ENCODE measurements at places on chromosomes 2 and 18. TPM values are rescaled to one million over a fixed set of nuclear protein-coding genes. Genes with fewer than 3 reads are reported as not detected.

- H3K27me3 ChIP-seq, result no peaks in the 10 kb centered on the region
- H3K4me3 ChIP-seq, result no peak overlapping the region
- H3K36me3 ChIP-seq, result no peaks in the 10 kb centered on the region
- H3K4me1 ChIP-seq, result no peaks in the 10 kb centered on the region
Observed at GRCh38 chr2:211408483-211408891, 852.1 kb downstream of the CPS1 start.

DNA sequence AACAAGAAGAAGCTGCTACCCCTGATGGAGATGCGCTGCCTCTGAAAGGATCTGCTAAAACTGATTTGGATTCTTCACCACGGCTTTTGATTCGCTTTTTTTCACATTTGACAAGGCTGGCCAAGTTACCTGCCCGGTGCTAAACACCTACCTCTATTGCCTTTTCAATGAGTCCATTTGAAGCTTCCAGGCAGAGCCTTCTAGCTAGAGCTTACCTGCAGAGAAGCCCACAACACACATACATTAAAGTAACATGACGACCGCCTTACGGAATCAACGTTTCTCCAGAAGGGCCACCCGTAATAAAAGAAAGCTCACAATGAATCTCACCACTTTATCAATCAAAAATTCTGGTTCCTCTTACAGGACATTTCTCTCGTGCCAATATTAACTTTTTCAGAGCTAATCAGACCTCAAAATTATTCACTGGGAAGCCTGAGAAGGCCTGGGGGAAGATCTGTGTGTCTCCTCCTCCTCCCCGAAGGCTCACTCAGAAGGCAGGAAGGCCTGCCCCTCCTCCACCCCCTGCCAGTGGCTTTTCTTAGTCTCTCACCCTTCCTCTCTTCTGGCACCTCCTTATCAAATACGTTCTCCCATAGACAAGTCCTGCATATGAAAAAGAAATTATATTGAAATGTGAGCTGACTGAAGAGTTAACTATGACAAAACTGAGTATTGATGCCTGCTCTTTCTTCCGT lies 171.0 kb downstream of the DNER start:
- DNase-seq, result no peak
- H3K36me3 ChIP-seq, result no peaks in the 10 kb centered on the region
- no peaks in the 10 kb centered on the region for H3K27me3 ChIP-seq
- H3K27ac ChIP-seq, result no peak overlapping the region
- H3K4me3 ChIP-seq, result no peak overlapping the region
- H3K4me1 ChIP-seq, result no peaks in the 10 kb centered on the region

Gene IL1A
- 0.16 TPM for total RNA-seq

Gene KLHL41
- not detected for total RNA-seq

Gene ST8SIA3
- not detected for total RNA-seq

GRCh38 chr2:129757915-129758783 lies 221.3 kb upstream of the RAB6C start:
- H3K27me3 ChIP-seq, result no peaks in the 10 kb centered on the region
- H3K36me3 ChIP-seq, result no peaks in the 10 kb centered on the region
- no peaks in the 10 kb centered on the region for H3K4me1 ChIP-seq
- DNase-seq, result peak; percentile 21
- H3K4me3 ChIP-seq, result peak overlapping the region; percentile 15

- no peaks in the 10 kb centered on the region for H3K36me3 ChIP-seq
- H3K27ac ChIP-seq, result no peak overlapping the region
- H3K4me1 ChIP-seq, result no peaks in the 10 kb centered on the region
- no peak overlapping the region for H3K4me3 ChIP-seq
- no peaks in the 10 kb centered on the region for H3K27me3 ChIP-seq
- no peak for DNase-seq
Observed at GRCh38 chr2:239904496-239904895, 120.6 kb downstream of the NDUFA10 start.

- H3K27ac ChIP-seq, result peak overlapping the region; percentile 69
- no peaks in the 10 kb centered on the region for H3K36me3 ChIP-seq
- peak; percentile 80 for DNase-seq
- peaks cover 38% of the 10 kb centered on the region for H3K4me1 ChIP-seq
Observed at GRCh38 chr2:36677386-36677785, 19.1 kb upstream of the VIT start.

Gene SP100
- total RNA-seq, result 42.2 TPM

Gene ANKRD53
- total RNA-seq, result not detected

Gene MOB4
- total RNA-seq, result 69.8 TPM

DNA sequence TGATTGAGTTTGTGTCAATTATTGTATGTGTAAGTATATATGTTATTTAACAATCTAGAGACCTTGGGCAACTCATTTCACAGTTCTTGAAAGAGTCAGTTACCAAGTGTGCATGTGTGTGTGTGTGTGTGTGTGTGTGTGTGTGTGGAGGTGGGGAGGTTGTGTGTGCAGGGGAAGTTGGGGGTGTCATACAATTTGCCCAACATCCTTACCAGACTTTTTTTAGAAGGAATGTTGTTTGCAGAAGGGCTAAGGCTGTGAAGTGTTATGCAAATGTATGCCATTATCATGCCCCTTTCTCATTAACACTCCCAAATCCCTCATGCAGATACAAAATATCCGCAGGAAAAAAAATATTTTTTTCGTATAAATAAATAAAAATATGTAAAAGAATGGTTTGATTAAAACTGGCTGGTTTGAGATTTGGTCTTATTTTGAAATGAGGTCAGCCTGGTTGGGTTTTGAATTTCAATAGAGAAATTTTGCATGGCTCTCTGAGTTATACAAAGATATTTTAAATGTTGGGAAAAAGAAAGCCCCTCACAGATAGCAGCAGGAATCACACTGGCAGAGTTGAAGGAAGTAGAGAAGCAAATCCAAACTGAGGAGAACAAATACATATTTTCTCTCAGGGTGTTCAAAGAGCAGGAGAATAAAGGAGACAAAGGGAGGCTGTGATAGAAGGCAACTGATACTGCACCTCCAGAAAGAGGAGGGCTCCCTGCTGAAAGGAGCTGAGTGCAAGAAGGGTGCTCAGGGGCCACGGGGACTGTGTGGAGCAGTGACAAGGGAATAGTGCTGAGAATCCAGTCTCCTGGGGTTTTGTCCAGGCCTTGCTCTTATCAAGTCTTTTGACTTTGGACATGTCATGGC lies 1365.5 kb upstream of the CELF4 start:
- H3K27ac ChIP-seq, result no peak overlapping the region
- no peak overlapping the region for H3K4me3 ChIP-seq
- H3K4me1 ChIP-seq, result no peaks in the 10 kb centered on the region

GRCh38 chr2:236940916-236941520 lies 144.7 kb upstream of the COPS8 start:
- H3K36me3 ChIP-seq, result no peaks in the 10 kb centered on the region
- no peaks in the 10 kb centered on the region for H3K27me3 ChIP-seq
- no peak overlapping the region for H3K27ac ChIP-seq
- DNase-seq, result no peak
- no peaks in the 10 kb centered on the region for H3K4me1 ChIP-seq

- H3K27ac ChIP-seq, result no peak overlapping the region
- no peak overlapping the region for H3K4me3 ChIP-seq
- DNase-seq, result no peak
- H3K4me1 ChIP-seq, result no peaks in the 10 kb centered on the region
Observed at GRCh38 chr2:188279093-188279445, 12.6 kb upstream of the GULP1 start.

Gene GNAL
- total RNA-seq, result 5.5 TPM

Gene KIAA2012
- 0.03 TPM for total RNA-seq

DNA sequence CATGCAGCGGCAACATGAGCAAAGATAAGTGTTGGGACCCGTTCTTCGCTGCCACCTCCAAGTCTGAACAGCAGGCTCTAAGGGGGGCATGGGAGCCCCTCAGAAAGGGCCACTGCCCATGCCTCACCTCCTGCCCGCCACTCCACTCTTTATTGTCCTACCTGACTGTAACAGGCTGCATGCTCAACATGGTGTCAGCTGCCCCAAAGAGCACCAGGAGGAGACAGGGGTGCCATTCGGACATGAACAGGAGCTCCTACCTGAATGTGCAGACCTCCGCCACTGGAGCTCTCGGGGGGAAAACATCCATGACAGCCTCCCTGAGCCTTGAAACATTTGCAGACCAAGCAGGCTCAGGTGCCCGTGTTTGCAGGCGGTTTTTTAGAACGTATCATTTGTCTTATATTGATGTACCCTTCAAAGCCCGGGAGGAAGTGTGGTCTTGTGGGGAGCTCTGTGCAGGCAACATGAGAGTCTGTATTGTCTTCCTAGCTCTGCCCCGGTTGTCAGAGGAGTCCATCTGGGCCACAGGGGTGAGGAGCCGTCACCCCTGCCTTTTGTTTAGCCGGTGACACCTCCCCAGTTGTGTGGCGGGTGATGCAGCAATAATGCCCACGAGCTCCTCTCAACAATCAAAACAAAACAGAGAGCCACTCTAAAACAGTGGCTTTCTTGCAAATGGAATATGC lies 35.1 kb upstream of the CD8A start:
- H3K4me1 ChIP-seq, result no peaks in the 10 kb centered on the region
- H3K36me3 ChIP-seq, result no peaks in the 10 kb centered on the region
- 0 out of 2 replicates have a peak, but pooled peaks cover 5% of the 10 kb centered on the region for H3K27me3 ChIP-seq
- no peak overlapping the region for H3K4me3 ChIP-seq
- no peak overlapping the region for H3K27ac ChIP-seq

Gene SNORC
- 0.32 TPM for total RNA-seq

DNA sequence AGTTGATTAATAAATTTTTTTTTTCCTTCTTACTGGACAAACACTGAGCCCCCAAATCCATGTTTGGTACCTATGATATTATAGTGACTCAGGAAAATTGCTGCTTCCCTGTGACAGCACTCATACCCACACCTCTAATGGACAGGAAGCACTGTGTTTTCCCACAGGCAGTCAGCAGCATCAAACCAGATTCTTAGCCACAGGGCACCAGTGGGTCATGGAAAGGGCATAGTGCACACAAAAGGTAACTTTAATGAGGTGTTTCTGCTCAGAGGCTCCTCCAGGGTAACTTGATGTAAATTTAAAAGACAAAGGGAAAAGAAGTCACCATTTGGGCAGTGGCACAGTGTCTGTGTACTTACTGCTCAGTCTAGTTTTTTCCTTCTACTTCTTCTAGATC lies 34.1 kb downstream of the SERPINB11 start:
- H3K4me1 ChIP-seq, result no peaks in the 10 kb centered on the region
- no peak overlapping the region for H3K4me3 ChIP-seq
- H3K27me3 ChIP-seq, result no peaks in the 10 kb centered on the region

DNA sequence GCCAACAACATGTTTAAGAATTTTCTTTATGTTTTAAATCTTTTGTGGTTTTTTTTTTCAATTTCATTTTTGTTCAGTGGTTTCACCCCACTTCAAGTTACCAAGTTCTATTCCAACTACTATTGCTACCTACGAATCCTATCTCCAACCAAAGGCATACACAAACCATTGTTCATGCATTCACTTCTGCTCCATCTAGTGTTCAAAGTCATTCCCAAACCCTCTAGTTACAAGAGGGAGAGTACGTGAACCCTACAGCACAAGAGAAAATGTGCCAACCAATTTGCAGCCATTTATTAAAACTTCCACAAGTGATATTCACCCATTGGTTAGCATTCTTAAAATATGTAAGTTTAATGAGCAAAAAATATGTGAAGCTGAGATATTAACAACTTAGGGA lies 295.1 kb upstream of the KYNU start:
- no peaks in the 10 kb centered on the region for H3K27me3 ChIP-seq
- H3K4me3 ChIP-seq, result no peak overlapping the region
- no peaks in the 10 kb centered on the region for H3K36me3 ChIP-seq
- DNase-seq, result no peak
- H3K4me1 ChIP-seq, result no peaks in the 10 kb centered on the region

DNA sequence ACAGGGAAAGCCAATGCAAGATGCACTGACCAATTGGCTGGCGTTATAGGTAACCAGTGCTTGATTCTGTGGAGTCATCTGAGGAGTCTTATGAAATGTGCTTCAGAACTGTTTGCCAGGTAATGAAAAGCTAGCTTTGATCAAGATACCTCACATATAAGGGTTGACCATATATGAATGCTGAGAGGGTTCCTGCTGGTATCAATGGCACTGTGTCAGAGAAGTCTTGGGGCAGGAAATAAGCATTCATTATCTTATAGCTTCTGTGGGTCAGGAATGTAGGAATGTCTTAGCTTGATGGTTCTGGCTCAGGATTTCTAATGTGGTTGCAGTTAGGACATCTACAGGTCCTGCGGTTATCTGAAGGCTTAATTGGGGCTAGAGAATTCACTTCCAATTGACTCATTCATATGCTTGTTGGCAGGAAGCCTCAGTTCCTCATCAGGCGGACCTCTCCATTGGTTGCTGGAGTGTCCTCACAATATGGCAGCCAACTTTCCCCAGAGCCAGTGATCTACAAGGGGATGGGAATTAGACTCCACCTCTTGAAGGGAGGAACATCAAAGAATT lies 22.1 kb upstream of the TCF7L1 start:
- H3K4me3 ChIP-seq, result no peak overlapping the region
- no peaks in the 10 kb centered on the region for H3K36me3 ChIP-seq
- no peak overlapping the region for H3K27ac ChIP-seq
- no peaks in the 10 kb centered on the region for H3K27me3 ChIP-seq
- no peak for DNase-seq
- H3K4me1 ChIP-seq, result no peaks in the 10 kb centered on the region

DNA sequence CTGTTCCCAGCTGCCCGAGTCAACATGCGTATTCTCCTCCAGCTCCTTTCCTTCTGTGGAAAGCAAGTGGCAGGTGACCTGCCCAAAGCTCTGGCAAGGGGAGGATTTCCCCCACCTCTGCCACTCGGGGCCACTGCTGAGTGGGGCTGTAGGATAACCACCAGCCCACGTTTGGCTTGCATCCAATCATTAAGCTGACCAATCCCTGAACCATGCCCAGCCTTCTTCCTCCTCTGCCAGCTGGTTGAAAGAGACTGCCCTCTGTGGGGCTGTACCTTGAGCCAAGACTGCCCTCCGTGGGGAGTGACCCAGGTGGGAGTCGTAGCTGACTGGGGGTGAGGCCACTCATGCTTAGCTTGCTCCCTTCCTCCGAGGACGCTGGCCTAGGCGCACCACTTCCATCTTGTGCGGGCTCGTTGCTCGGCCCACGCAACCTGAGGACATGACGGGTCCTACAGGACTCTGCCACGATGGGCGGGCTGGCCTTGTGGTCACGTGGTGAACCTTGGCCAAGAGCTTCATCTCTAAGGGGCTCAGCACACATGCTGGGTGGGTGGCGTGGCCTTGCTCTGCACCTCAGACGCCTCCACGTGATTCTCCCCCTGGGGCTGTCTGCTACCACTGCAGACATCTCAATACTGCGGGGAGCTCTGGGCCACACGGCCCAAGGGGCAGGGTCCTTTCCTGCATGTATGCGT lies 112.1 kb downstream of the NDUFA10 start:
- no peak overlapping the region for H3K27ac ChIP-seq
- peak; percentile 39 for DNase-seq
- H3K4me1 ChIP-seq, result no peaks in the 10 kb centered on the region
- H3K36me3 ChIP-seq, result no peaks in the 10 kb centered on the region
- no peaks in the 10 kb centered on the region for H3K27me3 ChIP-seq
- H3K4me3 ChIP-seq, result no peak overlapping the region

DNA sequence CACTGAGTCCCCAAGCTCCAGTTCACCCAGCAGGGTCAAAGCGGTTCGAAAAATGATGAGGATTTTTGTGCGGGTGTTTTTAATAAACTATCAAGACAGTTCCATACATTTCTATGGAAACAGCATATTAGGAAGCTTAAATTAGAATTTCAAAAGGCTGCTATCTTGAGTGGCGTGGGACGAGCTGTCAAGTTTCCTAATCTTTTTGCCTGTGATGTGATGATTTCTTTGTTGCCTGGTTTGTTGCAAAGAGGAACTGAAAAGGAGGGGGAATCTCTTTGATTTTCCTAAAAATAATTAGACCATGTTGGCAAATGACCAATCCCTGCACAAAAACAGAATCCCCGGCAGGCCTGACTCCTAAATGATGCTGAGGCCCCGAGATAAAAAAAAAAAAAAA lies 66.1 kb upstream of the ATG16L1 start:
- H3K27ac ChIP-seq, result no peak overlapping the region
- H3K4me1 ChIP-seq, result no peaks in the 10 kb centered on the region
- H3K36me3 ChIP-seq, result no peaks in the 10 kb centered on the region
- no peak for DNase-seq

Gene MBD5
- 6.5 TPM for total RNA-seq
